ENCODE measurements at places on chromosomes 4 and X.

DNA sequence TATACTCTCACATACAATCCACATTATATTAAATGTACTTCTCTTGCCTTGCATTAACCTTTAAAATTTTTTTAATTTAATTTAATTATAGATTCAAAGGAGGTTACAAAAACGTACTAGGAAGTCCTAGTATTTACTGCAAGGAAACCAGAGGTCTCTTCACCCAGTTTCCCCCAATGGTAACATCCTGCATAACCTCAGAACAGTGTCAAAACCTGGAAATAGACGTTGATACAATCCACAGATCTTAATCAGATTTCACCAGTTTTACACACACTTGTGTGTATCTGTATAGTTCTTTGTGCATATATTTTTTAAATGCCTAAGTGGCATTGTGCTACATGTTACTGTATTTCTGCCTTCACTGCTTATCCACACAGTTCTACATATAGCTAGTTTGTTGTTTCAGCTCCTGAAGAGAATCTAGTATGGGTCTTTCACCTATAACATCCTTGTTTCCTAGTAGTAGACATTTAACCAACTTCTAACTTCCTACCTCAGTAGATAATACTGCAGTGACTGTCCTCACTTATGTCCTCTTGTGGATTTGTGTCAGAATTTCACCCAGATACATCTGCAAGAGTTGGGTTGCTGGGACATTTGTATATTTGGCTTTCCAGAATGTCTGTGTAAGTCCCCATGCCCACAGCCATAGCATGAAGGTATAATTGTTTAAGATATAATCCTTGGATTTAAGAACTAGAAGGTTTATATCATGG, 103.2 kb downstream of the NFKB1 start:
- no peak for DNase-seq

- DNase-seq = no peak
Measured at GRCh38 chr4:4479366-4479765, 62.5 kb downstream of the STX18 start.

DNA sequence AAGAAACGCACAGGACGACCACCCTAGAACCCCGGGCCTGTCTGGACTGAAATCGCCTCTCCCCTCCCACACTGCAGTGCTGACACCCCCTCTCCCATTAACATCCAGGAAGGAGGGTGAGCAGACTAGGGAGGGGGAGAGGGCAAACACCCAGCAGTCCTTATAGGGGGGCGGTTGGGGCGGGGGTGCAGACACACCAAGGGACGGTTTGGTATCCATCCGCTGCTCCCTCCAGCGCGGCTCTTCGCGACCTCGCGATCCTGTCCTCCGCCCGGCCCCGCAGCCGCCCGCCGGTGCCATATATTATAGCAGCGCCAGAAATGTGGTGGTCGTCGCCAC, 411 bp upstream of the GPRASP1 start:
- no peak for DNase-seq

DNA sequence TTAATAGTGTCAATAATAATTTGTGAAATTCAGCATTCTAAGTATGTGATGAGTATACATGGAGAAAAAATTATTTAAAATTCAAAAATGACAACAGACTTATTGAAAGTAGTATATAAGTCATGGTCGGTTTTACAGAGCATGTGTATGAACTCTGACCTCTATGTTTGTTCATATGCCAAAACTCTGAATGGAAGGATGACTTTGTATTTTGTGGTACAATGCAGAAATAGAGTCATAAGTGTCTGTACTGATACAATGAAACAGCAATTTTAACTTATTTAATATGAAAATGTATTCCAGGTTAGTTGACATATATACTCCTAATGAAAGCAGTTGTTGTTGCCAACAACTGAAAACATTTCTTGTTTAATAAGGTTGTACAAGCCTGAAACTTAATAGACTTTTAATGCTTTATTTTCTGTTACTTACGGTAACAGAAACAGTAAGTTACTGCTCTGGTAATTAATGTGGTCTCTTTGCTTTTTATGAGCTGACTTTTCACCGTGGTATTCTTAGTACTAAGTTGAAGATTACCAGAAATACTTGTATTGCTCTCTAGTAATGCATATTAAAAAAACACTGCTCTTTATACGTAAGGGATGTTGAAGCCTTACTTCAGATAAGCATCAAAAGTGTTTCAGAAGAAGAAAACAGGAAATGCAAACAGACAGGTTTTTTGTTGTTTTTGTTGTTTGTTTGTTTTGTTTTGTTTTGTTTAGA, 1.9 kb downstream of the UBE2K start:
- peak; percentile 62 for DNase-seq

DNA sequence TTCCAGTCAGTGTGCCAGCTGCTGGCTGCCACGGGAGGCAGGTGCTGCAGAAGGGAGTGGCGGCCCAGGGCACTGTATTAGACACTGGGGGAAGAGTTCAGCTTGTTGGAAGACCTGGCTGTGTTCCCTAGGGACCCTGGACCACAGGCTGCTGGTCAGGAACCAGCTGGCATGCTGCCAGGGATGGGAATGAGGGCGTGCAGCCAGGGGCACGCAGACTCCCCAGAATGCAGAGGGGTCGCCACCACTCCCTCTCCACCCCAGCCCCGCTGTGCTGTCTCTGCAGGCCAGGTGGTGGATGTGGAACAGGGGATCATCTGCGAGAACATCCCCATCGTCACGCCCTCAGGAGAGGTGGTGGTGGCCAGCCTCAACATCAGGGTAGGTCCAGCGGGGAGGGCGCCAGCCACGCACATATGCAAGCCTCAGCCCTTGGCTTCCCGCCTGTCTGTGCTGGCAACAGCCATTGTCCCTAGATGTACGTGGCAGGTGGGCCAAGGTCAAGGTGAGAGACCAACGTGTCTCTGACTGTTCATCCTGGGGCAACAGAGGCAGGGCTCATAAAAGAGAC, 12.3 kb downstream of the ABCD1 start:
- DNase-seq = no peak

DNA sequence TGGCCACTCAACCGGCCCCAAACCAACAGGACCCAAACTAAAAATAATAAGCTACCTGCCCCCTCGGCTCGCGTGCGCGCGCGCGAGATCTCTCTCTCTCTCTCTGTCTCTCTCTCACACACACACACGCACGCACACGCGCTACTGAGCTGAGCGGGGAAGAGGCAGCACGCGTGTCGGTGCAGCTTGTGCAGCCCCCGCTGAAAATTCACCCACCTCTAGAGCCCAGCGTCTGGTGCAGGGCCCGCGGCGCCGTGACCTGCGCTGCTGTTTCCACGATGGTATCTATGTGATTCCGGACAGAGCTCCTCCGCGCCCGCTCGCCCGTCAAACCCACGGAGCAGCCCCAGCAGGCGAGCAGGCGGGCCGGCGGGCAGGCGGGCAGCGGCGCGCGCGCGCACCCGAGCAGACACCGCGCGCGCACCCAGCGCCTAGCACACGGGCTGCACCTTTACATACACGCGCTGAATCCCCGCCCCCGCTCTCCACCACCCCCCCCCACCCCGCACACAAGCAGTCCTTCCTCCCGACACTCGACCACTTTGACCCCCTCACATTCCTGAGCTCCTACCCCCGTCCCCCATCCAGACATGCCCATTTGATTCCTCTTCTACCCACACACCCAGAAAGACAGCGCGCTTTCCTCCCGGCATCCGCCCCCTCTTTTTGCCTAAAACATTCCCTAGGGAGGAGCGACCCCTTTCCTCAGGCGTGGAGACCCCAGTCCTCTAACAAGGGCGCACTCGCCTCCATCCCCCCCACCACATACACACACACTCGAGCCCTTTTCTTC, 1.0 kb downstream of the SLITRK4 start:
- DNase-seq = no peak

DNA sequence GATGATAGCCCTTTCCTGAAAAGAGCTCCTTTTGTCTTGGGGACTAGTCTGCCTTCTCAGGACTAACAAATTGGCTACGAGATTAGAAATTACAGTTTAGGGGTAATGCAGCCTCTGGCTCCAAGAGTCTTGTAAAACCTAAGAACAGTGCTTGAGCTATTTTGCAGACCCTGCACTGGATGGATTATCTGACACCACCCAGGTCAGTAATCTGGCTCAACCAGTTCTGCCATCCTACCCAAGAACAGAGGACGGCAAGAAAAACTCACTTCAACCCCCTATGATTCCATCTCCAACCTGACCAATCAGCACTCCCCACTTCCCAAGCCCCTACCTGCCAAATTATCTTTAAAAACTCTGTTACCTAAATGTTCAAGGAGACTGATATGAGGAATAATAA, 225.1 kb downstream of the FAM47A start:
- no peak for DNase-seq

- no peak for DNase-seq
Measured at GRCh38 chr4:16590797-16591196, 307.6 kb downstream of the LDB2 start.

DNA sequence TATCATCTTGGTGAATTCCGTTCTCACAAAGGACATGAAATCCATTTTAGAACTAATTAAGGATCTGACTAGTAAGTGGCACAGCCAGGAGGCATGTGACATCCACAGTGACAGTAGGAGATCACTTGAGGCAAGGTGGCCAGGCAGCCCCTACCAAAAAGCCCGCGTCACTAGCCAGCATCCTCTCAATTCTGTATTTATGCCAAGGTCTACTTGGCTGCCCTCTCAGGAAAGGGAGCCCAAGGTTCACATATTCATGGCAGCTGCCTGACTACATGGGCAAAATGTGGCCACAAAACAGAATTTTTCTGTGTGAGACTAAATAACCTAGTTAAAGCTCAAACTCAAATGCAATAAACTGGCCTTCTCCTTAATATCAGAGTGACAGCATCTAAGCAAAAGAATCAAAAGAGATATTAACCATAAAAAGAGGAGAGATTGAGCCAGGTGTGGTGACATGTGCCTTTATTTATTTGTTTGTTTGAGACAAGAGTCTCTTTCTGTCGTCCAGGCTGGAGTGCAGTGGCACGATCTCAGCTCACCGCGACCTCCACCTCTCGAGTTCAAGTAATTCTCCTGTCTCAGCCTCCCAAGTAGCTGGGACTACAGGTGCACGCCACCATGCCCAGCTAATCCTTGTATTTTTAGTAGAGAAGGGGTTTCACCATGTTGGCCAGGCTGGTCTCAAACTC, 51.5 kb downstream of the SLC9A7 start:
- no peak for DNase-seq

DNA sequence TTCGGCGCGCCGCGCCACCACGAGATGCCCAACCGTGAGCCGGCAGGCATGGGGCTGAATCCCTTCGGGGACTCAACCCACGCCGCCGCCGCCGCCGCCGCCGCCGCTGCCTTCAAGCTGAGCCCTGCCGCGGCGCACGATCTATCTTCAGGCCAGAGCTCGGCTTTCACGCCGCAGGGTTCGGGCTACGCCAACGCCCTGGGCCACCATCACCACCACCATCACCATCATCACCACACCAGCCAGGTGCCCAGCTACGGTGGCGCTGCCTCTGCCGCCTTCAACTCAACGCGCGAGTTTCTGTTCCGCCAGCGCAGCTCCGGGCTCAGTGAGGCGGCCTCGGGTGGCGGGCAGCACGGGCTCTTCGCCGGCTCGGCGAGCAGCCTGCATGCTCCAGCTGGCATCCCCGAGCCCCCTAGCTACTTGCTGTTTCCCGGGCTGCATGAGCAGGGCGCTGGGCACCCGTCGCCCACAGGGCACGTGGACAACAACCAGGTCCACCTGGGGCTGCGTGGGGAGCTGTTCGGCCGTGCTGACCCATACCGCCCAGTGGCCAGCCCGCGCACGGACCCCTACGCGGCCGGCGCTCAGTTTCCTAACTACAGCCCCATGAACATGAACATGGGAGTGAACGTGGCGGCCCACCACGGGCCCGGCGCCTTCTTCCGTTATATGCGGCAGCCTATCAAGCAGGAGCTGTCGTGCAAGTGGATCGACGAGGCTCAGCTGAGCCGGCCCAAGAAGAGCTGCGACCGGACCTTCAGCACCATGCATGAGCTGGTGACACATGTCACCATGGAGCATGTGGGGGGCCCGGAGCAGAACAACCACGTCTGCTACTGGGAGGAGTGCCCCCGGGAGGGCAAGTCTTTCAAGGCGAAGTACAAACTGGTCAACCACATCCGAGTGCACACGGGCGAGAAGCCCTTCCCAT, 1.1 kb downstream of the ZIC3 start:
- no peak for DNase-seq

DNA sequence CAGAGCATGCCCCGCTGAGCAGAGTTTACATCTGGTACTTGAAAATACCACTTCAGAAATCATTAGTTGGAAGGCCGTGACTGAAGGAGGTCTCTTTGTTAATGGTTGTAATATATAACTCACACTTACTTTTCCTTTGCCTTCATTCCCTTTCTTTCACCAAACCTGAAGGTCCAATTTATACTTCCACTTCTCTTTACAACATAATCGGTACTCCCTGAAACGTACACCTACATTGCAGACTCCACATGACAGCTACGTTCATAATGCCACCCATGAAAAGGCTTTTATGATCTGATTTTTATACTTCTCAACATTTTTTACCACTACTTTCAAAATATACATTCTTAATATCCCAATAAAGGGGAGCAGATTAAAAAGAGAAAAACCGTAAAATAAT, 298.7 kb downstream of the C4orf33 start:
- DNase-seq = no peak

DNA sequence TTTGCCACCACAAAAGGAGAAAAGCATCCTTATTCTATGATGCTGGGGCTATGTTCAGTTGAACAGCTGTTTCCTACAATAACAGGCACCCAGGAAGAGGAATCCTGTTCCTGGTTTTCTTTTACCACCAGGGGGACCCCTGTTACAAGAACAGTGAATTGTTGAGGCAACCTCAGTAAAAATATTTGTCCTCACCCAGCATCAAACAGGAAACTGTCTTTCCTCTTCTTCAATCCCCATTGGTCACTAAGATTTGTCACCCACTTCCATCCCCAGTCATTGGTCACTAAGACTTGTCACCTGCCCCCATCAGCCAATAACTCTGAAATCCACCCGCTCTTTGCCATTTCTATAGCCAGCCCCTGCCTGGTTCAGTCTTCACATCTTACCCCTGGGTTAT, 143.5 kb upstream of the GALNT7 start:
- DNase-seq = peak; percentile 19

- DNase-seq = no peak
Measured at GRCh38 chr4:72858328-72858727, 211.2 kb downstream of the COX18 start.

DNA sequence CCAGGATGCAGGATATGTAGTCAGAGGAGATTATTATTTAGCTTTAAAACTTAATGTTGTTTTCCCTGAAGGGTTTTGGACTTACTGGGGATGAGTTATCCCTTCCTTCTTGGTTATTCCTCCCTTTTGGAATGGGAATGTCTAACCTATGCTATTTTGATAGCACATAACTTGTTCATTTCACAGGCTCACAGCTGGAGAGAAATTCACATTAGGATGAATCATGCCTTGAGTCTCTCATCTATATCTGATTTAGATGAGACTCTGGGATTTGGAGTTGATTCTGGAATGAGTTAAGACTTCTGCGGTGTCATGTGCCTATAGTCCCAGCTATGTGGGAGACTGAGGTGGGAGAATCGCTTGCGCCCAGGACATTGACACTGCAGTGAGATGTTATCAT, 81.1 kb downstream of the ATP11C start:
- no peak for DNase-seq
